Activated CD4-positive, CD25-positive, alpha-beta regulatory T cell (primary cell): ENCODE measurements at places on chromosomes 1 and 21.

DNA sequence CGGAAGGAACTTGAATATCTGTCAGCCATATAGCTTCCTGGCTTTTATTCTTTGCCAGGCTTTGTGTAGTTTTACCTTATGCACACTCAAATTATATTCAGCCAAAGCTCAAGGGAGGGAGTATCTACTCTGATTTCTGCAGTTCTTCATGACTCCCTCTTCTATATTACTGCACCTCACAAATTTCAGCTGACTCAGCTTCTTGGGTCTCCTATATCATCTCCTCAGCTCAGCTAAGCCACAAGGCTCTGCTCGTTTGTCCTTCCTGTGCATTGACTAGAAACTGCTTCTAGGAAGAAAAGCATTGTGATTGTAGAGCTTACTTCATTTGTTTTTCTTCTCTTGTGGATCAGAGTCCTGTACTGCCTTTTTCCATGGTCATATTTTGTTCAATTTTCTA lies 37.4 kb downstream of the BTBD8 start:
- no peak for DNase-seq

DNA sequence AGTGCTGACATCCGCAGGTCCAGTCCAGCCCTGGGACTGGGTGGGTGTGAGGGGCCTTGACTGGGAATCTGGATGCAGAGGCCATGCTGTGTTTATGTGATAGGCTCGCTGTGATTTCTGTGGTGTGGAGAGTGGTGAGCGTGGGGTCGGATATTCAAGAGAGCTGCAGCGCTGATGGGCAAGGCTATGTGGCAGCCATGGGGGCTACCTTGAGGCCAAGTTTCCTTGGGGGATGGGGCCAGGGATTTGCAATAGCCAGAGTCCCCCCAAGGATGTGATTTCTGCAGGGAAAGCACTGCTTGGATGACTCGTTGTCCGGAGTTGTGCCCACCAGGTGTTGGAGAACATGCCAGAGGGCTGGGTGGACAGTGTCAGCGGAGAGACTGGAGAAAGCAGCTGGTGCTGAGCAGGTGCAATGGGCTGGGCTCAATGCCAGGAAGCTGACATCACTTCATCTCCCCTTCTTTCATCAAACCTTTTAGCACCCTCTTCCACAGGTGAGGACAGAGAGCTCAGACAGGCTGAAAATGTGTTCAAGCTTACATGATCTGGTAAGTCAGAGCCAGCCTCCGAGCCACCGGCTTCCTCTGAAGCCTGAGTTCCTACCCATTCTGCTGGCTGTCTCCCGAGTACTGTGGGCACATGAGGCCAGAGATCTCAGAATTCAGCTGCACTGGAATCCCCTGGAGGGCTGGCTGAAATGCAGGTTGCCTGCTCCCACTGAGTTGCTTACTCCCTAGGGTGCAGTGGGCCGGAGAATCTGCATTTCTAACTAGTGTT lies 132.9 kb downstream of the RHOU start:
- DNase-seq, result no peak

DNA sequence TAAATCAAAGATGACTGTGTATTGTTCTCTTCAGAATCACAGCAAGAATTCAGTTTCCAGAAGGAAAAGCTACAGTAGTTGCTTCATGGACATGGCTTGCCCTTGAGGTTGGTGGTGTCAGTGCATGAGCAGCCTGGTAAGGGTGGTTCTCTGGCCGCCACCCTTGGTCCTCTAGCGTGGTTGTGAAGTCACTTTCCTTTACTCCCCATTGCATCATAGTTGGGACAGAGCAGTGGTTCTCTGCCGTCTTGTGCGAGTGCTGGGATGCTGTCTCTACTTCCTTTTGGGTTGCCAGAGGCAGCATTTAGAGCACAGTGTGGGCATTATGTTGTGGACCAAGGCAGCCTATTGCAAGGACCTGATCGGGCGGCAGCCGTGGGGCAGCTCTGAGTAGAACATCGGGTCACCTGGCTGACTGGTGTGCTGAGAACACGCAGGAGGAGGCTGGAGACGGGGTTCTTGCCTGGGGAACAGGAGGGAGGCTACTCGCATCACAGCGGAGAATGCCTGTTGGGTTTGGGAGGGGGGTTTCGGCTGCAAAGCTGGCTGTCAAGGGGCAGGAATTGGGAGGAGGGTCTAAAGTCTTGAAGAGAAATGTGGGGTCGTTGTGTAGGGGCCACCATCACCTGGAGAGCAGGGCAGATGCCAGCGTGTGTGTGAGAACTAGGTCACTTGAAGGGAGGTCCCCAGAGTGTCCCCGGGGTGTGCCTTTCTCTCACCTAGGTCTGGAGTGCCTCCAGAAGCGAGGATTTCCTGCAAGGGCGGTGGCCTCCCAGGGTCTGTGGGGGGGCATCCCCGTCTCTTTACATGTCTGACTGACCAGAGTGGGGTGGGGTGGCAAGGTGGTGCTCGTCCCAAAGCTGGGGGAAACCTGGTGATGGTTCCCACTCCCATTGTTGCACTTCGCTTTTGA lies 6.3 kb downstream of the ARF1 start:
- no peak for DNase-seq

DNA sequence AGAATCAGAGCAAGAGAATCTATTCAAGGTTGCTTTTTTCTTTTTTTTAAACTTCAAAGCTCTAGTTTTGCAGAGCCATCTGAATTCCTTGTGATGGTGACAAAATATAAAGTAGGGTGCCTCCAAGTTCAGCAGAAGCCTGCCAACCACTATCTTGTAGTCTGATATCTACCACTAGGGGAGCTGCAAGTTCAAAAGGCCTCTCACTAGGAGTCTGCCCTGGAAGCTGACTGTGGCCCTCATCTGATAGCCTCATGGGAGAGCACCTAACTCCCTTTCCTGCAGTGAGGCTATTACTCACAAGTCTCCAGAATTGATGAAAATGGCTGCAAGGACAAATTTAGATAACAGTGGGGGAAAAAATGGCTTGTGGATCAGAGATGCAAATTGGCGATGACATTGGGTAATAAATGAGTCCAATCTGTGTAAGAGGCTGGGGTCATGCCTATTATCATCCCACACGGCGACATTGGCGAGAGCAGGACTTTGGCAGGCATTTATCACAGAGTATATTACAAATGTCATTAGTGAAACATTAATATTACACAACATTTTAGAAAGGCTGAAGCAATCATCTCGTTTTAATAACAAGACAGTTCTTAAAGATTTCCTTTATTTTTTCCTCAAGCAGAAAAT lies 10.7 kb upstream of the ZP4 start:
- no peak for DNase-seq

DNA sequence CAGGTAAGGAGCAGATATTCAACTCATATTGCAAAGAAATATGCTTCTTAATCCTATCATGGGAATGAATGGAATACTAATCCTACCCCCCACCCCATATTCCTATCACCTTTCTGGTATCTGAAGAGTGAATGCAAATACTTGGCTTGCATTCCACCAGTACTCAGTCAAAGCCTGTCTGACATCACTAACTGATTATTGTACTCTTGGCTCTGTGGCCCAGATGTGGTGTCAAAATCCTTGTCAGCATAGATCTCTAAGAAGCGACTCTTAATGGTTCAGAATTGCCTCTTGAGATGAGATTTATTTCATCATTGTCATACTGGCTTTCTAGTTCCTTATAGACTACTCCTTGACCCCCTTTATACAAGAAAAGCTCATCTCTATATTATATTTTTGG lies 604.6 kb downstream of the ADGRL2 start:
- no peak for DNase-seq

DNA sequence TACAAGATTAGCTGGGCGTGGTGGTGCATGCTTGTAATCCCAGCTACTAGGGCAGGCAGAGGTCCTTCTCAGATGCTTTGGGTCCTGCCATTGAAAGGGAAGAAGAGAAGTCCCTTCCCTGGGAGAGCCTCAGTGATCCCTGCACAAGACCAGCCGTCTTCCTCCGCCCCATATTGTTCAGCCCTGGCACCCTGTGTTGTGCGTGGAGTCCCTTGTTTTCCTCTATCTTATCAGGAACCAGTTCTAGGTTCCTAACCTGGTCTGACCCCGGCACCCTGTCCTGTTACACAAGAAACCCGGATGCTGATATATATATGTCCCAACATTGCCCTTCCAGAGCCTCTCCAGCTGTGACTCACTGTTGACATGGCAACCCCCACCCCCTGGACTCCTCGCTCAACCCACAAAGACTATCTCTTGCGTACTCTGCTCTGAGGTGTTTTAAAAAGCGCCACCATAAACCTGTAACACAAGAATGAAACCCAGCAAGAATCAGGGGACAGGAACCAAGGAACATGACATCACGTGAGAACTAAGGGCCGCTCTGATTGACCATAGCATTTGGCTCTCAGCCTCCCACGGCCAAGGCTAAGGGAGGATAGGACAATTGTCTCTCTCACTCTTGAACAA lies 4.8 kb downstream of the MX2 start:
- DNase-seq, result no peak

- no peak for DNase-seq
Observed at GRCh38 chr1:51297401-51298321, 32.7 kb downstream of the TTC39A start.

- no peak for DNase-seq
Observed at GRCh38 chr1:10943991-10944730, 68.3 kb upstream of the TARDBP start.

DNA sequence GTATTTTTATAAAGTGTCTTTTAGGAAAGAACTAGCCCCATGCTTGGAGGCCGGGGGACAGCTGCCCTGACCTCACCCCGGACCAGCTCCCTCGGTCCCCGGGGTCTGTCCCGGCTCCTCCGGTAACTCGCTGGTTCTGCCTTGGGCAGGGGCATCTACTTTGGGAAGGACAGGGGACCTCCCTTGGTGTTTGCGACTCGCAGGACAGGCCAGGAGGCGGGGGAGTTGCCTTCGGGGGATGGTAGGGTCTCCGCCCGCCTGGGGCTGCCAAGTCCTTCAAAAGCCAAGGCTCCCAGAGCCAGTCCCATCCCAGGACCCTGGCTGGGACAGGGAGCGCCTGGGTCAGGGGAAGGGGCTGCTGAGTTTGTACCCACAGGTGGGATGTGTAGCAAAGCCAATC lies 157.9 kb downstream of the PEX14 start:
- no peak for DNase-seq

DNA sequence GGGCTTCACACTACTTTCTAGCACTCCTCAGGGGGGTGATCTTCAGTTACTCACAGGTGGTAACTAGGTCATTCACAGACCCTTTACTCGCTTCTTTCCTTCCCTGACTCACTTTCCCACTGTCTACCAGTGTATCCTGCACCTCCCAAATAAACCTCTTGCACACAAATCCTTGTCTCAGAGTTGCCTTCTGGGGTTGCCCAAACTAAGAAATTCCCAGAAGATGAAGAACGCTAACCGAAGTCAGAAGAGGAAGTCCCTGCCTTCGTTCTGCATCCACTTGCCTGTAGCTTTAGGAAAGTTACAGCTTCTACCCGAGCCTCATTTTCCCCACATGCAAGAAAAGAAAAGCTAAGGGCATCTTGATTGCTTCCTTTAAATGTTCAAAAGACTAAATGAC lies 11.9 kb upstream of the PADI4 start:
- DNase-seq, result no peak

DNA sequence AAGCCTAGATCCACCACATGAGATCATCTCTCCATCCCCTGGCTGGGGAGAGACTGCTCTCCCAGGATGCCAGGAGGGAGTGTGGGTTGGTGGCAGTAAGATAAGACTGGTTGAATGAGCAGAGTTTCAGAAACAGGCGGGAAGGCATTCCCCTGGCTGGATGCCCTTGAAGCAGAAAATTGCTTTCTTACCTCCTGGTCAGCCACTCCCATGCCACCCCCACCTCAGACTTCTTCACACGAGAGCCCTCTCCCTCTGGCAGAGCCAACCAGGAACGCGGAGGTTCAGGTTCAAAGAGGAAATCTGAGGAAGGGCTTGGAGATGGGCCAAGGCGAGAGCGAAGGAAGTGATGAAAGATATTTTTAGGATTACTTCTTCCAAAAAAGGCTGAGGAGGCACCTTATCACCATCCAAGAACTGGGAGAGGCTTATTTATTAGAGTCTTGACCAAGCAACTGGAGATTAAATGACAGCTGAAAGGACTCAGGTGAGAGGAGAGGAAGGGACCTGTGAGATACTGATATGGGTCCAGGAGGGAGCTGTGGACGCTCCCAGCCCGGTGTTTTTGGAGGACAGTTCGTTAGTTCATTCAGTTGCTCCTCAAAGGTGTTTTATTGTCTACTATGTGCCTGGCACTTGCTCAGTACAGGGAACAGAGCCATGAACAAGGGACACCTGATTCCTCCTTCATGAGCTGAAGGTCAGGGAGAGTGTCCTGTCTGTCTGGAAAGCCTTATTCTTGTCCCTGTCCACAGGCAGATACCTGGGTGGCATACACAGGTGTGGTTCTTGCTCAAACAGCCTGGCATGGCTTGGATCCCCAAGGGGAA lies 18.9 kb upstream of the SLC26A9 start:
- no peak for DNase-seq

GRCh38 chr1:89635825-89636815 lies 3.2 kb downstream of the LRRC8C start:
- no peak for DNase-seq

DNA sequence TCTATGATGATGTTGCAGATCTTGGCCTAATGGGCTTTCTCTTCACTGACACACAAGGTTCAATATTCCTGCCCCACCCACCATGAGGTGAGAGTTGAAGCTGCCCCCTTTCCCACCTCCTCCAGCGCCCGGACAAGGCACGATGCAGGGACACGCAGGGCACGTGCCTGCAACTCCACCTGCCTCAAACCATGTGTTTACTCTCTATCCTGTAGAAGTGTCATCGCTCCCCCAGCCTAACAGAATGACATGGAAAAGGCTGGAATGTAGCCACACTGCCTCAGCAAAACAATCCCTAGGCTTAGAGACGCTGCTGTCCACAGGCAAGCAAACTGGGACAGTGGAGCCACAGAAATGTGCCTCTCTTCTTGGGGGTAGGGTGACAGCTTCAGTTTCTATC lies 92.9 kb upstream of the SOD1 start:
- DNase-seq, result no peak

- no peak for DNase-seq
Observed at GRCh38 chr1:112517231-112517630, 8.5 kb downstream of the WNT2B start.

GRCh38 chr1:207904391-207904790 lies 6.5 kb downstream of the CD34 start:
- no peak for DNase-seq

DNA sequence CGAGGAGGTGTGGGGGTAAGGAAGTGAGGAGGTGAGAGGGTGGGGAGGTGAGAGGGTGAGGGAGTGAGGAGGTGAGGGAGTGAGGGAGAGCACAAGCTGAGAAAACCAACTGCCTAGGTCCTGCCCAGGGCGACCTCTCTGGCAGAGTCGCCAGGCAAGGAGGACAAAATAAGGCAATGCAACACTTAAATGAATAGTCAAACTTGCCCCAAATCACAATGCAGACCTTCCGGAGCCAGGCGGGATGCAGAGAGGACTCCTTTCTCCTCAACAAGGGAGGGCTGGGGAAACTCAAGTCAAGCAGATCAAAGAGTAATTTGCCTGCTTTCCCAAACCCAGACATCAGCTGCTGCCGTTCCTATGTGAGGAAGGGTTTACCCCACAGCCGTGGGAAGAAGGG lies 86.0 kb downstream of the CCDC185 start:
- DNase-seq, result no peak

GRCh38 chr1:36641776-36642175 lies 159.1 kb upstream of the CSF3R start:
- DNase-seq, result no peak
